A549 treated with dexamethasone at 1 μM for 4 hours (cell line): ENCODE measurements at places on chromosomes 6 and 20. TPM values are rescaled to one million over a fixed set of nuclear protein-coding genes. Genes with fewer than 3 reads are reported as not detected.

The LY6G5B gene
- total RNA-seq, result 2.7 to 4.4 TPM (median 4.0 TPM) in 5 replicates

The ZSCAN23 gene
- not detected in 5 replicates for total RNA-seq

The PTPRT gene
- total RNA-seq, result not detected in 5 replicates

The HMGN4 gene
- total RNA-seq, result 65.6 to 85.0 TPM (median 75.3 TPM) in 5 replicates

The SLC35D3 gene
- 0.04 to 0.07 TPM (median 0.06 TPM) in 5 replicates for total RNA-seq

The TRIM10 gene
- 0.04 TPM in 1 of 5 replicates, not detected in the others for total RNA-seq

The SLC32A1 gene
- total RNA-seq, result 0.04 TPM in 1 of 5 replicates, not detected in the others

The SLC22A2 gene
- total RNA-seq, result 0.04 to 0.15 TPM (median 0.06 TPM) in 3 of 5 replicates, not detected in the others

The C6orf118 gene
- total RNA-seq, result 0.14 to 0.41 TPM (median 0.21 TPM) in 5 replicates

The LY6G6F gene
- not detected in 5 replicates for total RNA-seq

The XRN2 gene
- total RNA-seq, result 92.8 to 107 TPM (median 102 TPM) in 5 replicates

The TGM3 gene
- 0.05 to 0.12 TPM (median 0.07 TPM) in 3 of 5 replicates, not detected in the others for total RNA-seq

The KIAA1755 gene
- 0.13 to 0.26 TPM (median 0.18 TPM) in 5 replicates for total RNA-seq

The TSHZ2 gene
- not detected in 5 replicates for total RNA-seq

The FAM83C gene
- total RNA-seq, result 0.07 to 0.13 TPM (median 0.11 TPM) in 5 replicates

The MOXD1 gene
- total RNA-seq, result 1.2 to 1.7 TPM (median 1.5 TPM) in 5 replicates

The ATAT1 gene
- total RNA-seq, result 4.5 to 6.6 TPM (median 6.2 TPM) in 5 replicates

The LY86 gene
- not detected in 5 replicates for total RNA-seq

The C20orf204 gene
- total RNA-seq, result 0.18 to 0.39 TPM (median 0.29 TPM) in 5 replicates

The AKAP7 gene
- total RNA-seq, result 2.3 to 3.3 TPM (median 2.9 TPM) in 5 replicates

The HCRTR2 gene
- total RNA-seq, result not detected in 5 replicates
